ENCODE measurements at places on chromosomes 5 and 9.

GRCh38 chr9:33166231-33167083, 679 bp downstream of the B4GALT1 start:
- DNase-seq: no peak

DNA sequence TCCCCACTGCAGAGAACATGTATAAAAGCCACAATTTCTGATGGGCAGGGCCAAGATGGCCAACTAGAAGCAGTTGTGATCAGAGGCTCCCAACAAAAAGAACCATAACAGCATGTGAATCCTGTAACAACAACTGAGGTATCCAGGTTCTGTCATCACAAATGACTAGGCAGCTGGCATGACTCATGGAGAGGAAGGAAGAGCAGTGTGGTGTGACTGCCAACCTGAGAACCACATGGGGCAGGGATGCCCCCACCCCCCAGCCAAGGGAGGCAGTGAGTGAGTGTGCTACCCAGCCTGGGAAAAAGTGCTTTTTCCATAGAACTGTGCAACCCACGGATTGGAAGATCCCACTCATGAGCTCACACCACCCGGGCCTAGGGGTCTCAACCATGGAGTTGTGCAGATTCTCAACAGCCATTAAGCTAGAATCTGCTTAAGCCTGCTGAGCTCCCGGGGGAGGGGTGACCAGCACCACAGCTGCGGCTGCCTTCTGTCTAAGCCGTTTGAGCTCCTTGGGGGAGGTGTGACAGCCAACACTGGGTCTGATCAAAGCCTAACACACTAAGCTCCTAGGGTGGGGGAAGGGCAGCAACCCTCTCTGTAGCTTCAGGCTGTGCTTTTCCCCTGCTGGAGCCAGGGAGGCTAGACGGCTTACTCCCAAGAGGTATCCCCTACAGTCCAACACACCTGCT, 80.1 kb upstream of the DMAC1 start:
- DNase-seq: peak; percentile 44

GRCh38 chr5:74396913-74397622, 243.5 kb downstream of the ENC1 start:
- DNase-seq: no peak

- DNase-seq: no peak
These were observed 174.8 kb downstream of the FAM114A2 start for GRCh38 chr5:153863951-153864350.

DNA sequence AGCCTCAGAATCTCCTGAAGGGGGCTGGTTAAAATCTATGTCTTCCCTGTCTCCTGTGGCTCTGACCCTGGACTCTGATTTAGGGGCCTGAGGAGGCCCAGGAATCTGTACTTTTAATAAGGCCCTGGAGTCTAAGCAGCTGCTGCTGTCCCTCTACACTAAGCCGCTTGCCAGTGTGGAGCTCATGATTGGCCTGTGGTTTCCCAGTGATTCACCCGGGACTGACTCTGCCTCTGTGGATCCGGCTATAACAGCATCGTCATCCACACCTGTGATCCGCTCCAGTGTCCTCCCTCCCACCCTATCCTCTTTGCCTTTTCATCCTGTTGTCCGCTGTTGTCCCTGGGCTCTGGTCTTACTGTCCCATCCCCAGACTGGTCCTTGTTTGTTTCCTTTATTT, 3.7 kb downstream of the SLC31A2 start:
- no peak for DNase-seq

DNA sequence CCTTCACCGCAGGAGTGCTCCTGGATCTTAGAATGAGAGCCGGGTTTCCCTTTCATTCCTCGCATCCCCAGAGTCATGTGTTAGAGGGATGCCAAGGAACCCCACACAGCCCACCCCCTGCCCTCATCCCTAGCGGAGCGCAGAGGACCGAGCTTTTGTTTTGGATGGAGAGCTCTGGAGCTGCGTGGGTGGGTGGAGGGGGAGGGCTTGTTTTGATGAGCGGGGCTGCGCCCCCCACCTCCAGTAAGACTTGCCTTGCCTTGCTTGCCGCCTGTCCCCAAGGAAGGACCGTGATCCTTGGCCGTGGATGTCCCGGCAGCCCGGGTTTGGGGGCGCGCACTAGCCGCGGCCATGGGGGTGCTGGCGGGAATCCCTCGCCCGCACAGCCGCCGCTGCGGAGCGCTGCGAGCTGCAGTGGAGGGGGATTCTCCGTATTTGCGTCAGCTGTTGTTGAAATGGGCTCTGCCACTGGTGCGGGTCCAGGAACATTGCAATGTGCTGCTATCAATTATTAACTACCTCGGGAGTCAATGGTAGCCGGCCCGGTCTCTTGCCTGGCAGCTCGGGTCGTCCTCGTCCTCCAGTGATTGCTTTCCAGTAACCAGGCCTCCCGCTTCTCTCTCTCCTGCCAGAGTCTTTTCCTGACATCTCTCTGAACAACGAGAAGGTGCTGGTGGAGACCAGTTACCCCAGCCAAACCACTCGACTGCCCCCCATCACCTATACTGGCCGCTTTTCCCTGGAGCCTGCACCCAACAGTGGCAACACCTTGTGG, 1.0 kb downstream of the EGR1 start:
- DNase-seq: no peak

- no peak for DNase-seq
These were observed 58.5 kb upstream of the TJP2 start for GRCh38 chr9:69115621-69116020.

DNA sequence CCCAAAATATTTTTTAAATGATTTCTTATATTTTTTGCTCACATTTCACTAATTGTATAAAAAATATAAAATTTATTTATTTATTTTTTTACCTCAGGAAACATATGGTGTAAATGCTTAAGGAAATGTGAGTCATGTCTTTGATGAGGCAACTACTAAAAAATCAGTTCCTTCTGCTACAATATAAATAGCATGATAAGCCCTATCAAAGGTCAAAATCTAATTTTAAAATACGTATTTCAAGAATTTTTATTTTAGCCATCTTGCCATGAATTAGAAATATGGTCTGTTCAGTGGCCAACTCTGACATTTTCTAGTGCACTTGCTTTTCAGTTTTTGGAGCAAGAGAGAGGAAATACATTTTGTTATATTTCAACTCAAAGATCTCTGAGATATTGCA, 50.5 kb downstream of the PDE4D start:
- no peak for DNase-seq

DNA sequence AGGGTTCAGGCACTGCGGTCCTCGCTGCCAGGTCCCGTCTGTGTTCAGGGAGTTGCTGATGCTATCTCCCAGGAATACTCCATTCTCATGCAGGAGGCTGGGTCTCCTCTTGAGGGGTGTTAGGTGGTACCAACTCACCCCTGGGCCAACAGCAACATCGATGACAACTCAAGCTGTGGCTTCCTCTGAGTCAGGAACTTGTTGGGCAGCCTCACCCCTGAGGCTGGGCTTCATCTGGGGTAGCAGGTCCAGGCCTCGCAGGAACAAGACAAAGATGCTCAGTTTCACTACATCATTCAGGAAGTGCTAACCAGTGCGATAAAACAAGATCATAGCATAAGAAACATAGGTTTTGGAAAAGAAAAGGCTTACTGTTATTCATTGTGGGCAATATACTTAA, 125.9 kb downstream of the SYK start:
- DNase-seq: no peak

- no peak for DNase-seq
These were observed 23.0 kb upstream of the TMOD1 start for GRCh38 chr9:97478301-97478981.
